Thoracic aorta (tissue), 2 donors: ENCODE measurements at places on chromosomes 1 and 21. TPM values are rescaled to one million over a fixed set of nuclear protein-coding genes. Genes with fewer than 3 reads are reported as not detected.
A peak's percentile ranks its signal among the peaks of the same experiment; 100 is the strongest.

SAMD11 gene
- total RNA-seq: 18.8 TPM

DNA sequence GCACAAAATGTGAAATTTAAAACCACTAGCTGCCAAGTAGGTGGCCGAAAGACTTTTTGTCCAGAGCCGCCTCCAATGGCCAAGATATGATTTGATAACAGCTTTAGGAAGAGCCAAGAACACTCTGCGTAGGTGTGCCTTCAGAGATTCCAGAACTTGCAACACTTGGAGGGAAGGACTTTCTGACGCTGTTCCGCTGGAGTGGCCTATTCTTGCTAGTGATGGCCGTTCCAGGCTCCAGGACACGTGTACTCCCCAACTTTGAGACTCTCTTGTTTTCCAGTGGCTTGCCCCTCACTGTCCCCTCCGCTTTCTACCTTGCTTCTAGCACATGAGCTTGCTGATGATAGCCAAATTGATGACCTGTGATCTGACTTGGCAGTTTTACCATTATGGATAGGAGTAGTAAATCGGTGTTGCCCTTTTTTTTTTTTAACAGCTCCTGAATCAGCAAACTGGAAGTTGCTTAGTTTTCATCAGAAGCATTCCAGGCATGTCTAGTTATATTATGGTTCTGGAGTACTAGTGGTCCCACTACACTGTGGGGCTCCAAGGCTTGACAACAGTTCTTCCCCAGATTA, 1.0 kb downstream of the PRDX6 start:
- peak; percentile 18 for DNase-seq

DNA sequence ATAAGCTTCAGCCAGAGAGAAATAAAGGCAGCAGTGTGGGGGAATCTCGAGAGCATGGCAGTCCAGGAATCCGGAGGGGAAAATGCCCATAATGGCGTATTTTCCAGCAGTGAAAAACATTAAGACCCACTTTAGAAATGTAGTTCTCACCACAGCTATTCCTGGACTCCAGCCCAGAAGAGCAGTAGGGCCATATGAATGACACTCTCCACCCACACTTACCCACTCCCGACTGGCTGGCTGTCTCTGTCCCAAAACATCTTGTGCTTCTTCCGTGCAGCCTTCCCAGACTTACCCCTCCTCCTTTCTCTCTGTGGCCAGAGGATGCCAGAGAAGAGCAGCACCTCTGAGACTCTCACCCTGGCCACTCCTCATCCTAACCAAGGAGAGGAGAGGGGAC, 56.4 kb downstream of the TRABD2B start:
- DNase-seq: no peak

GRCh38 chr1:111030590-111030989, 66.9 kb upstream of the LRIF1 start:
- no peak for DNase-seq

DNA sequence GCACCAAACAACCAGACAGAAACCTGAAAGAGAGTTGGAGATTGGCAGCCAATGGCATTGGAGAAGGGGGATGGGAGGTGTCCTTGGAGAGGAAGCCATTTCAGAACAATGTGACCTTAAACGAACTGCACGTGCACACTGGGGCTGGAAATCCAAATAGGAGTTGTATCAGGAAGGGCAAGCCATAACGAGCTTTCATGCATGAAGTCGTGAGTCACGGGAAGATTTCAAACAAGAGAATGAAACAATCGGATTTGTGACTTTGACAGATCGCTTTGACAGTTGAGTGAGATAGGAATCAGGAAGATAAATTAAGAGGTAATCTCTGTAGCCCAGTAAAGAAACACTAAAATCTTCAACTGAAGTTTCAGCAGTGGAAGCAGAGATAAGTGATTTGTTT, 445.8 kb upstream of the ZP4 start:
- no peak for DNase-seq

HES3 gene
- not detected for total RNA-seq

SPRR1A gene
- not detected for total RNA-seq

DNA sequence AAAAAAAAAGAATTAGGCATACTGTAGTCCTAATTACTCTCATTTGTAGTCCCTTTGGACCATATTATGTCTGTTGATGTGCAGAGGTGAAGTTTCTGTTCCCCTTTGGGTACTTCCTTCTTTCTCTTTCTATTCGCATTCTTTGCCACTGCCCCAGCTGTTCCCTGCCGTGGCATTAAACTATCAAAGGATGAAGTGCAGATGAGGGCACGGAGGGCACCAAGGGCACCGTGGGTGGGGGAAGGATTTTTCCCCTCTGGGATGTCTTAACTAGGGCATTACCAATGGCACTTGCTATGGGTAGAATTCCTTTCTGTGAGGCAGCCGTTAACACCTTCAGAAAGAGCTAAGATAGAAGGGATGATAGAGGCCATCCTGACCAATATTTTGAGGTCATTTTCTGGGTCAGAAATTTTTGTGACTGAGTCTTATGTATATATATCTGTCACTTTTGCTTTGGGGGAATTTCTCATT, 4.9 kb upstream of the MAPKAPK2 start:
- DNase-seq: no peak

GRCh38 chr1:207691841-207692240, 46.9 kb downstream of the CR1L start:
- no peak for DNase-seq

CHI3L2 gene
- 5.9 TPM for total RNA-seq

DNA sequence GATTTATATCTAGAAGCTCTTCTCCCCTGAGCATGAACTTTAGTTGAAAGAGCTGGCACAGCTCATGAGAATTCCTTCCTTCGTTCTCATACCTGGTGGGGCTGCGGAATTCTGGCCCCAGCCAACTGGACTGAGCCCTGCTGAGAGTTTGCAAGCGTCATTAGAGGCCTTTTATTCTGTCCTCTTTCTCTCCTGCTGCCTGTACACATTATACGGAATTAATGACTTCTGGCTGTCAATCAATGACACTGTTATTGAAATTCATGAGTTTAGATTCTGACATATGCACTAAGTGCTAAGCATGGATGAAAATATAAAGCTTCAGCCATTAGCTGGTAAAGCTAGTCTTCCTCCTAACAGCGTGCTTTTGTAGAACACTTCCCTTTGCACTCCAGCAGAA, 27.5 kb downstream of the KAZN start:
- DNase-seq: no peak

DNA sequence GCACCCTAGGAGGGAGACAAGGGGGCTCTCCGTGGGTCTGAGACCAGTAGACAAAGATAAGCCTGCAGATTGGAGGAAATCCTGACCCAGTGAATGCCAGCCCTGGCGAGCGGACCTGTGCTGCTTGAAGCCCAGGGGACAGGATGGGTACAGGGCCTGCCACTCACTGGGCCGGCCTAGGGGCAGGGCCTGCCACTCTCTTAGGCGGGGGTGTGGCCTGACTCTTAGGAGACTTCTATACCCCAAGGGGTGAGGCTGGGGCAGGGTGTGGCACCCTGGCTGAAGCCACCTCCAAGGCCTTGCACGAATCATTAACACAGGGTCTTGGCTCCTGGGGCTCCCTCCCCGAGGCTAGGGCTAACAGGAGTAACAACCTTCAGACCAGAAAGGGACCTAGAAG, 30.7 kb downstream of the TRIM62 start:
- DNase-seq: no peak

DNA sequence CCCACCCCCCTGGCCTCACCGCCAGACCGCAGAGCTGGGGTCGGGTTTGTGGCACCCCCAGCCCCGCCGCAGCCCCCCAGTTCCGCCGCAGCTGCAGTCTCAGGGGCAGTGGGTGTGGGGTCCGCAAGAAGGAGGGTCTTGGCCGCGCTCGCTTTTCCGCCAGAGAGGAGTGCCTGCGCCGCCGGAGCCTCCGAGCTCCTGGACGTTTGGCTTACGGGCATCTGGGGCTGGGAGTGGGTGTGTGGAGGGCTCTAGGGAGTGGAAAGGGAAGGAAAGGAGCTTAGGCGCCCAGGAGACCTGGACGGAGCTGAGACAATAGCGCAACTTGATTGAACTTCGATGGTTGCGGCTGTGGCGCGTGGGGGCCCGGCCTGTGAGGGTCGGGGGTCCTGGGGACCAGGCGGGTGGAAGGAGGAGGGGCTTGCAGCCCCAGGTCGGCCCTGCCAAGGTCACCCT, 88.8 kb upstream of the IPO9 start:
- no peak for DNase-seq

- no peak for DNase-seq
Measured at GRCh38 chr1:193486671-193487229, 300.3 kb upstream of the B3GALT2 start.

DNA sequence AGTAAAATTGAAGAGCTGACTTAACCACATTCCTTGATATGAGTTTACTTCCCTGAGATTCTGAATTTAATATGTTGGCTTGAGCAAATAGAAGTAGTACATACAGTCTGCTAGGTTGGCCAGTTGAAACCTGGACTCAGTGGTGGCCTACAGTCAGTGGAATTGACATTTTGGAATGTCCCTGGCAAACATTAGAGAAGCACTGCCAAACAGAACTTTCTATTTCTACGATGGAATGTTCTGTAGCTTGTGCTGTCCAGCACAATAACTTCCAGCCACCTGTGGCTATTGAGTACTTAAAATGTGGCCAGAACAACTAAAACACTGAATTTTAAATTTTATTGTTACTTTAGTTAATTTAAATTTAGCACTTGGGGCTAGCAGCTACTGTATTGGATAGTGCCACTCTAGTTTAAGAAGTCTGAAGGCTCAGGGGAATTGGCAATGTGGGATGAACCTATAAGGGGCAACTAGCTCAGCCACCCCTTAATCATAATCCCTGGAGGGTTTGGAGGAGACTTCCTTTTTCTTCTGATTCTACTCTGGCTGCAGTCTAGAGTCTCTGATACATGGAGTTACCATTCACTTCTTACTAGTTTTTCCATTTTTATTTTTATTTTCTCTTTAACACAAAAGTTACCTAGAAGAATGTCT, 10.3 kb upstream of the TEDDM1 start:
- DNase-seq: no peak
